ENCODE measurements at places on chromosomes 7 and 10.

- peak; percentile 91 for DNase-seq
Observed at GRCh38 chr7:92740700-92741126, 95.7 kb downstream of the CDK6 start.

GRCh38 chr7:16838386-16838785, 33.6 kb upstream of the AGR2 start:
- peak; percentile 9 for DNase-seq

GRCh38 chr10:110864662-110865140, 7.0 kb upstream of the PDCD4 start:
- peak; percentile 18 for DNase-seq

DNA sequence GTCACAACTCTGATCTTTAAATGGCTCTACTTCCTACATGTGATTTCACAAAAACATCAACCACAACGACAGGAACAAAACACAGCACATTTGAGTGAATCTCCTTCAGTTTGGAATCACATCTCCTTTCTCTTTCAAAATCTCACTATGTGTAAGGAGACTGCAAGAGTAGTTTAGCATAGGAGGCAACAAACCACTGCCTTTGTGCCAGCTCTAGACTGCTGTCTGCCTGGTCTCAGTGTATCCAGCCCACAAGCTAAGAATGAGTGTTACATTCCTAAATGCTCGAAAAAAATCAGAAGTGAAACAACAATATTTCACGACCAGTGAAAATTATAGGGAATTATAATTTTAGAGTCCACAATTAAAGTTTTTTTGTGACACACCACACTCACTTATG, 217.0 kb upstream of the STEAP4 start:
- DNase-seq: no peak

GRCh38 chr10:122911889-122912484, 1.6 kb downstream of the FAM24A start:
- peak; percentile 71 for DNase-seq

GRCh38 chr10:132877473-132877872, 64.9 kb downstream of the CFAP46 start:
- DNase-seq: no peak

DNA sequence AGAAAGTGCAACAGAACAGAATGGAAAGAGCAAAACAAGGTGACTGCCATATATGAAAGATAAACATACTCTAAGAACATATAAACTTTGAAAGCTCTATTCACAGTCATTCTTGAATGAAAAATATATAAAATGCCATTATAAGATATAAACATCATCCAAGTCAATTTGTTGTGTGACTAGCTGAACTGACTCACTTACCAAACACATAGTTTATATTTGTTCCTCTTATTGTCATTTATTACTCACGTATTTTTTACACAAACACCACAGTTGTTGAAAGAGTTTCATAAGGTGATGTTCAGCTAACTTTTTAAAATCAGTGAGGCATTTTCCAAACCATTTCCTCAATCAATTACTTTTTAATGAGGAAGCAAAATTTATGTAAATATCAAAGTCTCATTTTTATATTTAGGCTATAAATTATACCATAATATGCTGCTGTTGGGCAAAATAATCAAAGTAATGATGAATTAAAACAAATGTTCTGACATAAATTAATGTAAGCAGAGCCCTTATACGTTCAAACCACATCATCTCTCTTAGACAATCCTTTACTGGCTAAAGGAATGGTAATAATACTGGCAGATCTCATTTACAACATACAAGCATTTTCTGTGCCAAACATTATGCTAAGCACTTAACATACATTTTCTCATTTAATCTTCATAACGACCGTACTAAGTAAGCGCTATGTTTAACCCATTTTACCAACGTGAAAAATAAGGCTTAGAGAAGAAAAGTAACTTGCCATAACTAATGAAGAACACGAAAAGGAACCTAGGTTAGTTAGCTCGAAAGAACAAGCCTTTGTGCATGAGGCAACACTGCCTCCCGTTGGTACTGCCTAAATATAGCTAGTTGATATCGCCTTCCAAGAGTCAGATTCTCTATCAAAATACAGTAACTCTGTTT, 7.3 kb downstream of the LRRN3 start:
- peak; percentile 80 for DNase-seq

DNA sequence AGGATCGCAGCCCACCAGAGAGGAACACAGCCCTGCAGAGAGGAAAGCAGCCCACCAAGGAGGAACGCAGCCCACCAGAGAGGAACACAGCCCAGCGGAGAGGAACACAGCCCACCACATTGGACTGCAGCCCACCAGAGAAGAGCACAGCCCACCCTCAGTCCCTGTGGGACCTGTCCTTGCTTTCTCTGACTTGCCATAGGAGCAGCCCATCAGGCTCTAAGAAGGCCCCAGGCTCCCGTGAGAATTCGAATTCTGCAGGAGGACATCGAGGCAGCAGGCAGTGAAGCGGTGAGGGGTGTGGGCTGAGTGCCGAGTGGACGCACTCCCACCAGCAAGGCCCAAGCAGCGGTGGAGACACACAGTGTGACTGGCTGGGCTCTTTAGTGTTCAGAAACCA, 59.1 kb downstream of the HTR5A start:
- DNase-seq: no peak

DNA sequence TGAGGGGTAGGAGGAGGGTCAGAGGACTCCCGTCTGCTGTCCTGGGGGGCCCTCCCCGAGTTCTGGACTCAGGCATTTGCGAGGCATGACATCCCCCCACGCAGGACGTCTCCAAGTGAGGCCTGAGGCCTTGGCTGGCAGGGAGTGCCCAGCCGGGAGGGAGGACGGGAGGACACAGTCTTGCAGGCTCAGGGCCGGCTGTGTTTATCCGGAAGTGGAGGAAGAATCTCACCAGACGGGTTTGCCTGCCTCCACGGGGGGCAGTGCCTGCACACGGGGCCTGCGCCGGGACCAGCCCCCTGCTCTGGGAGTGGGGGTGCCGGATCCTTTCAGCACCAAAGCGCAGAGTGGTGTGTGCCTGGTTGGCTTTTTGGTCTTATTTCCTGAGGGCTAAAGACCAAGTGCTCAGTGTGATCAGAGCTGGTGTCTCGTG, 10.9 kb downstream of the PWWP2B start:
- DNase-seq: peak; percentile 80

DNA sequence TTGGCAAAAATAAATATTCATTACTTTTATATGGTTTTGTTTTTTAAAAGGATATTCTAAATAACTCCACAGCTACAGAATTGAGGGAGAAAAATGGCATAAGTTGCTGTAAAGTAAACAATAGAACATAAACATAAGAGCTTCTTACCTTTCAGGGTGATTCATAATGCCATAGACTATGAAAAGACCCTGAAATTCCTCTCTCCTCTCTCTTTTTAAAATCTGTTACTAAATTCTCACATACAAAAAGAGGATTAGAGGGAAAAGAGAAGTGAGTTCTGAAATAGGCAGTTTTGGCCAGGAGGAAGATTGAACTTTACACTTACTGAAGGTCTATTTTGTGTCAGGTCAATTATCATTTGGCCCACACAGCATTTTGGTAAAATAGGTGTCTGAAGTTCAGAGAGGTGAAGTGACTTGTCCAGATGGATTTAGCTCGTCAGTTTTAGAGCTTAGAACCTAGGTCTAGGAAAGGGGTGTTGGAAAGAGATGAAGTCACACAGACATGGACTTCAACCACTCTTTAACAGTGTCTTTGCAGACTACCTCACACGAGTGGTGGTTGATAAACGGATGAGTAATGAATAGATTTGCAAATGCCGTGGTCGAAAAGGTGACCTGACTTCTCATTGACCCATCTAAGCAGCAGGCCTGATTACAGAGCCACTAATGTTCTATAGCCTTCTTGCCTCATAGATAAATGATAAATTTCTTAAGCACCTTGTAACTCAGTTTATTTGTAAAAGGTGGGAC, 190.6 kb upstream of the CCDC6 start:
- no peak for DNase-seq

DNA sequence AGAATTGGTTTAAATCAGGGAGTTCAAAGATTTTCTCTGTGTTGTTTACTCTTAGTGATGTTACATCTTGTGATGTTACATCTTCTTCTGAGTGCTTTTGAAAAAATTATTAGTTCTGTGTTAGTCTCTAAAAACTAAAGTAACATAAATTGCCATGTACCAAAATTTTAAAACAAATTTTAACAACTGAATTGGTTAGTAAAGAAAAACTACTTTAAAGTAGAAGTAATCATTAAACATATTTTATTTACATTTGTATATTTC, 5.2 kb upstream of the IGF2BP3 start:
- DNase-seq: no peak

DNA sequence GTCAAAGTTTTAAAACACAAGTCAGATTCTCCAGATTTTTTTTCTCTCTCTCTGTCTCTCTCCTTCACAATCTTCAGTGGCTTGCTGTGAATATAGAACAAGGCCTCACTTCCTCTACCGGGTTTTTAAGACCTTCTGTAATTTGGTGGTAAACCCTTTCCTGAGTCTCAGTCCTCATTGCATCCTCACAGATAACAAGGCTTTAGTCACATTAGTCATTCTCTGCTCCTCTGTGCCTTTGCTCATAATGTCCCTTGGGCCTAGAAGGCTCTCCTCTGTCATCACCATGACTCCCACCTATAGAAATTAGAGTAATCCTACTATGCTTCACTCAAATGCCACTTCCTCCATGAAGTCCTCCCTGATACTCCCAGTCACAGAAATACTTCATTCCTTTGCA, 172.7 kb upstream of the HPS1 start:
- no peak for DNase-seq

DNA sequence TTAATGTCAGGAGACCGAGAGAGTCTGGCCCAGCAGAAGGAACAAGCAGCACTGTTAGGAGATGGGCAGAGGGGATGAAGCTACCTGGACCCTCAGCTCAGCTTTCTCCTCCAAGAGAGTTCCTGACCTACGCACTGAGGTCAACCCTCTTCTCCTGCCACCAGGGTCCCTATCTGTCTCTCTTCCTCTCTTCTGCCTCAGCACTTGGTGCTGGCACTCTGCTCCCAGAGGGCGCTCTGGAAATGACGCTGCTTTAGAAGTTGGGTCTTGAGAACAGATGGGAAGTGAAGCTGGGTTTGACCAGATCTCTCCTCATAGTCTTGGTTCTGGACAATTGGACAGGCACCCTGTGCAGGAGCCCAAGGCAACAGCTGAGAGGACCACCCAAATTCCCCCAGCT, 216.0 kb upstream of the AGK start:
- DNase-seq: no peak

- DNase-seq: no peak
Observed at GRCh38 chr10:37703114-37703513, 154.3 kb downstream of the ZNF248 start.

DNA sequence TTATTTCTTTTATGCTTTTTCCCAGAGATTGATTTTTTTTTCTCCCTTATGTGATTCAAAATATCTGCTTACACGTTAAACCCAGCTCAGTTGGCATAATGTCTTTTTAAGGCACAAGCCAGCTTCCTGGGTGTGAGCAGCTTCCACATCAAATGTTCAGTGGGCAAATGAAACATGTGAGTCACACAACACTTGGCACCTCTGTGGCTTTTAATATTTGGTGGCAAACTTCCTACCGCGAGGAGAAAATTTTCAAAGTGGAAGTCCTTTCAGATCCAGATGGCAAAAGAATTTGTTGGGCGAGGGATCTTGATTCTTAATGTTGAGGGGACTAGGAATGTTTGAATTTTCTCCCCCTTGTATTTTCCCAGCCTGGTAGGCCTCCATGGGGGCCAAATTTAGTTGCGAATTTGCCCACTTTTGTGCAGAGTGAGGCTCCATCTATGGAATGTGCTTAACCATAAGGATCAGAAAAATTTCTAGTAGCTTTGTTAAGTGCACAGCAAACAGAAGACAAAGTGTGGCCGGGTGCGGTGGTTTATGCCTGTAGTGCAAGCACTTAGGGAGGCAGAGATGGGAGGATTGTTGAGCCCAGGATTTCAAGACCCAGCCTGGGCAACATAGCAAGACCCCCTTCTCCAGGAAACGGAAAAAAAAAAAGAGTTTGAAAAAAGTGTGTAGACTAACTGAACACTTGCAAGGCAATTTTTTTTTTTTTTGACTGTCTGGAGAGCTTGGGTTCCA, 31.0 kb downstream of the CUX1 start:
- DNase-seq: no peak

DNA sequence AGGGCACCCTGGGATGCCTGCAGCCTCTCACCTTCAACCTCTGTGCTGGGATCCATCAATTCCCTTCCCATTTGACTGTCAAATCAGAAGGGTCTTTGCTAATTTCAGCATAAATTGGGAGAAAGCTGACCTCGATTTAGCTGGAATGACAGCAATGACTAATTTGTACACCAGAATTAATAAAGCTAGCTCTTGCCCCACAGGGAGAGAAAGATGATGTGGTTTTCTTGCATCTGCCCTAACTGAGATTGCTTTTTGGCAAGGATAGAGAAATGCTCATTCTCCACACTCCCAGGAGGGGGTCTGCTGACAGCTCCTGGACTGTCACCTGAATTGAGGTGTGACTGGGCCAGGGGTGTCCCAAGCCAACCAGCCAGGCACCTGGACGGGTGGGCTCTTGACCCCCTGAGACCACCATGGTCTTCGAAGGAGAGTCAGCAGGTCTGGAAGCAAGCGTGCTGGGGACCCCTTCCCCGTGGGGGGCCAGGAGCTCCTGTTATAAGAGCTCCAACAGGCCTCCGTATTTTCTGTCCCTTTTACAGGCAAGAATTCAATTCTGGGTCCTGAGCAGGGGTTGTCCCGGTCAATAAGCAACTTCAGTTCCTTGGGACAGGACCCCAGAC, 42.1 kb downstream of the RBM17 start:
- DNase-seq: no peak

DNA sequence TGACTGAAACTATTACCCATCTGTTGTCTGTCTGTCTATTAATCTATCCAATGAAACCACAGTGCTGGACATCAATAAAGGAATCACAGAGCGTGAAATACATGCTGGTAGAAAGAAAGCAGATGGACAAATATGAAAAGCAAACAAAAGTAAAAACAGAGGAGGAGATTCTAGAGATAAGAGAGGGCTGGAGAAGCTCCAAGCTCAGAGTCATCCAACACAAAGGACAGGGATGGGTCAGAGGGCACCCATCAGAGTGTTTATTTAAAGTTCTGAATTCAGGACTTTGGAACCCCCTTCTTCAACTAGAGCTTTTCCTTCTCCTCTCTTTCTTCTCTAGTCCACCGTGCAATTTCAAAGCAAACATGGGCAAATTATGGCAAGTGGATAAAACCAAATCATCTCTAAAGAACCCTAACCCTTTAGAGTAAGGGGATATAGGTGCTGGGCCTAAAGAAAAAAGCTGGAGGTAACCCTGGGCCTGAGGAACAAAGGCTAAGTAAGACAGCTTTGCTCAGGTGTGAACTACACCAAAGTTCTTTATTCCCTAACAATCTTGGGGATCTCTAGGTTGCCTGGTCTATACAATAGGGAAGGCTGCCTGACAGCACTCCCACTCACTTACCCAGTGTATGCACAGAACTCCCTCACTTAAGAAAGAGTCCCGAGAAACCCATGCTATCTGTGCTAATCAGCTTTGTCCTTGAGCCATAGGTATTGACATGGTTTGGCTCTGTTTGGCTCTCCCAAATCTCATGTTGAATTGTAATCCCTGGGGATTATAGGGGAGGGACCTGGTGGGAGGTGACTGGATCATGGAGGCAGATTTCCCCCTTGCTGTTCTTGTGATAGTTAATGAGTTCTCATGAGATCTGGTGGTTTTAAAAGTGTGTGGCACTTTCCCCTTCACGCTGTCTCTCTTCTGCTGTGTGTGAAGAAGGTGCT, 97.0 kb downstream of the BAMBI start:
- DNase-seq: peak; percentile 21

GRCh38 chr10:27390681-27391080, 113.4 kb upstream of the RAB18 start:
- DNase-seq: no peak

- no peak for DNase-seq
Observed at GRCh38 chr10:27225642-27226257, 14.8 kb downstream of the ACBD5 start.

Data from choroid plexus epithelial cell (primary cell).